BE2C (cell line): ENCODE measurements at places on chromosomes 2 and 18.

GRCh38 chr18:68172842-68173549 lies 541.9 kb downstream of the TMX3 start:
- no peak for DNase-seq

DNA sequence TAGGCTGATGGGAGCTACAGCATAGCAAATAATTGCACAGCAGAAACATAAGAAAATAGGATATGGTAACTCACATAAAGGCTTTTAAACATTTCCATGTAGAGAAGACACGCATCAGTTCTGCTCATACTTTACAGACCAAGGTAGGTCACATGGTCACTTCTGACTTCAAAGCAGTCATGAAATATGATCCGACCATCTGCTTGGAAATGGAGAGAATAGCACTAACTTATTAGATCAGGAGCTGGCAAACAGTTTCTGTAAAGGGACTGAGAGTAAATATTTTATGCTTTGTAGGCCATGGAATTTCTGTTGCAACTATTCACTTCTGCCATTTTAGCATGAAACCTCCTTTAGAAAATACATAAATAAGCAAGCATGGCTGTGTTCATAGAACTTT lies 936.6 kb upstream of the FANCL start:
- no peak for DNase-seq

DNA sequence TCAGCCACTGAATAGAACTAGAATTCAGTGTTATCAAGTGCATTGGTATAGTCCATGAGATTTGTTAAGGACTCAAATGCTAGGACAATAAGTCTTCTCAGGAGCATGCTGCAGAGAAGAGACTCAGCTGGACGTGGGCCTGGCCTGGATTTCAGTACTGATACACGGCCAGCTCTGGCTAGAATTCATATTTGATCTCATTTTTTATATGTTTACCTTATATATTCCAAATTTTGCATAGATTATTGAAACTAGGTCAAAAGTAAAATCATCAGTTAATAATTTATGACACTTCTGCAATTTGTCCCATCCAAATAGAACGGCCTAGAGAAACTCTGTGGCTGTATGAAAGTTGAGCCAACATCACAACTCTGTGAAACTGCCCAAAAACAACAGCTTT lies 262.0 kb downstream of the DLGAP1 start:
- no peak for DNase-seq

GRCh38 chr2:88892788-88893187 lies 201.3 kb downstream of the RPIA start:
- DNase-seq: no peak

- no peak for DNase-seq
Observed at GRCh38 chr2:134660626-134661402, 58.0 kb downstream of the TMEM163 start.

DNA sequence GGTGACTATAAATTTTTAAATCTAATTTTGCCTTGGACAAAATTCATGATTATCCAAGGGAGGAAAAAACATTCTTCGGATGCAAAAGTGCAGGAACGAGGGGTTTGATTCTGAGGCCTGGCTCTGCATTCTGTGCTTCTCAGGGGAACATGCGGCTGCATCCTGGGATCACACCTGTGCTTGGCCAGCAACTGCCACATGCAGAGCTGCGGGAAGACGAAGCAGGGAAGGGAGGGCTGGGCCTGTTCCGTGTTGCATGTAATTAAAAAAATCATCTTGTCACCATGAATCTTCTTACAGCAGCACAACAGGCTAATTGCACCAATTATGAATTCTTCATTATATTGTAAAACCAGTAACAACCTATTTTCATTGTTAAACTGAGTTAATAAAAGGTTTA lies 158.0 kb upstream of the ALKAL2 start:
- DNase-seq: no peak

GRCh38 chr2:58032016-58032763 lies 14.4 kb upstream of the VRK2 start:
- DNase-seq: no peak

DNA sequence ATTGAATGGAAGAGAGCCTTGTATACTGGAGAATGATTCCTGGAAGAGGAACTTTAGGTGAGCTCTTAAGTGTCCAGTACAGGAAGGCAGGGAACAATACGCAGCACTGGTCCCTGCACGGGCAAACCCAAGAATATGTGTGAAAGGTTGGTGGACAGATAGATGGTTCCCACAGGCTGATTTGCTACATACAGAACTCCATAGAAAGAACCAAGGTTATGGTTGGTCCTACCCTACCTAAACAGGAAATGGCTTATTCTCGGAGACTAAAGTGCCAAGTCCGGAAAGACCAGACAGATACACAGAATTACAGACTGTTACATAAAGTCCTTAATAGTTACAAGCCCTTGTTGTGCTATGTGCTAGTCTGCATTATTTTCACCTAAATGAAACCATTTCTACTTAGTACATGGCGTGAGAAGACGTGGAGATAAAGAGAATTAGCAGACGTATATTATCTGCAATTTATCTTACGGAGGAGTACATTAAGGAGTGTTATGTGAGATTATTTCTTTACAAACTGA lies 1.2 kb downstream of the REV1 start:
- no peak for DNase-seq

GRCh38 chr18:58335821-58336220 lies 291.8 kb downstream of the NEDD4L start:
- DNase-seq: no peak

DNA sequence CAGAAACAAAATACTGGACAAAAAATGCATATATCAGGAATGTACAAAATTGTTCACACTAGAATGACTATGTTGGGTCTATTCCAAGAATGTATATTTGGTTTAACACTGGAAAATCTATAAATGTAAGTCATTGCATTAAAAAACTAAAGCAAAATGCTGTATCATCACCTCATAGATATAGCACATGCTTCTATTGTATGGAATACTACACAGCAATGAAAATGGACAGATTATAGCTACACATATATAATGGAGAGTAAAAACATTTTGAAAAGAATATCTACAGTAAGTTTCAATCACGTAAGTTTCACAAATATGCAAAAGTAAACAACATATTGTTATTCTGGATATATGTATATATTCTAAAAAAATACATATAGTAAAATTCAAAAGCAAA lies 91.8 kb downstream of the ACVR1C start:
- no peak for DNase-seq

DNA sequence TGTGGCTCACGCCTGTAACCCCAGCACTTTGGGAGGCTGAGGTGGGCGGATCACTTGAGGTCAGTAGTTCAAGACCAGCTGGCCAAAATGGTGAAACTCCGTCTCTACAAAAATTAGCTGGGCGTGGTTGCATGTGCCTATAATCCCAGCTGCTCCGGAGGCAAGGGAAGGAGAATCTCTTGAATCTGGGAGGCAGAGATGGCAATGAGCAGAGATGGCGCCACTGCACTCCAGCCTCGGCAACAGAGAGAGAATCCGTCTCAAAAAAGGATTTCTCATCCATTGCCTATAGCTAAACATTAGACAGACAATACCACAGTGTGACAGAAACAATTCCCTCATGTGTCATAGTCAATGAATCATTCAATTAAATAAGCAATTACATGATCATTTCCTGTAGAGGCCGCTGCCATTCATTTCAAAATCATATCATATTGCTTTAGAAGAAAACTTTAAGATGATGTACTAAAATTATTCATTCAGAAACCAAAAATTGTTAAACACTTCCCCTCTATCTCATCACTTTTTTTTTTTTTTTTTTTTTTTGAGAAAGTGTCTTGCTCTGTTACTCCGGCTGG lies 69.5 kb upstream of the TGIF1 start:
- no peak for DNase-seq

DNA sequence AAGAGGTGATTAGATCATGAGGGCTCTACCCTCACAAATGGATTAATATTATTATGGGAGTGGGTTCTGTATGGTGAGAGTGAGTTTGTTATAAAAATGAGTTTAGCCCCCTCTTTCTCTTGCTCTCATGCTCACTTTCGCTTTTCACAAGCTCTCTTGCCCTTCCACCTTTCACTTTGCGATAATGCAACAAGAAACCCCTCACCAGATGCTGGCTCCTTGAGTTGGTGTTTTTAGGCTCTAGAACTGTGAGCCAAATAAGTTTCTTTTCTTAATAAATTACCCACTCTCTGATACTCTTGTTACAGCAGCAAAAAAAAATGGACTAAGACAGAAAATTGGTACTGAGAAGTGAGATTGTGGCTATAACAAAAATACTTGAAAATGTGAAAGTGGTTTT lies 106.5 kb downstream of the EHBP1 start:
- no peak for DNase-seq

- DNase-seq: no peak
Observed at GRCh38 chr2:181404472-181404871, 52.7 kb upstream of the ITGA4 start.

GRCh38 chr2:55865096-55865835 lies 58.3 kb downstream of the EFEMP1 start:
- no peak for DNase-seq

GRCh38 chr18:38572554-38573111 lies 1007.0 kb upstream of the CELF4 start:
- DNase-seq: no peak

DNA sequence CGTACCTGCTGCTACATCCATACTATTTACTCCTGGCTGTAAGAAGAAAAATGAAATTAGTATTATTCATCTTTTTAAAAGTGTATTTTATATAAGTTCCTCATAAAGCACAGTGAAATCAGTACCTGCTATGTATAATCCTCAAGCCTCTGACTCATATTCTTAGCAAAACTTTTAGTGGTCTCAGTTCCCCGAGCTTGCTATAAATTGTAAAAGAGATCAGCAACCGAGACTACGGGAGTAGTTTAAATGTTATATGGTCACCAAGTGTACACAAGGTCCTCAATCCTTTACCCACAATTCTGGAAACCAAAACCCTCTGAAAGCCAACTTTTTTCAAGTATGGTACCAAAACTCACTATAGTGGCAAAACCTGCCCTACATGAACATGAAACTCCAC lies 24.2 kb downstream of the PRPF40A start:
- DNase-seq: no peak

GRCh38 chr18:23250893-23251656 lies 115.8 kb downstream of the CABLES1 start:
- DNase-seq: no peak

DNA sequence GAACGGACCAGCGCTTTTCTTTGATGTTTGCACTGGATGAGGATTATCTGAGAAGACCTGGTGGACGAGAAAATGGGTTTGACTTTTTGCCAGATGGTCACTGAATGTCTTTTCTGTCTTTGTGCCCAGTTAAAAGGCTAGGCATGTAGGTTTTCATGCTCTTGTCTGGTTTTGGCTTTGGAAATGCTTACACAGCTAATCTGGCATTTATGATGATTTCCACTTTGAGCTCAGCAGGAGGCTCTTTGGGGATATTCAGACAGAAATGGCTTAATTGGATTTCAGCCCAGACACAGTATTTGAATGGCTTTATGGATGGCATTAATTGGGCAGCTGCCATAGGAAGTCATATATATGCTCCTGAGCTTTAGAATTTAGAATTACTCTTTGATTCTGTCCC lies 59.6 kb downstream of the NCK2 start:
- DNase-seq: no peak

DNA sequence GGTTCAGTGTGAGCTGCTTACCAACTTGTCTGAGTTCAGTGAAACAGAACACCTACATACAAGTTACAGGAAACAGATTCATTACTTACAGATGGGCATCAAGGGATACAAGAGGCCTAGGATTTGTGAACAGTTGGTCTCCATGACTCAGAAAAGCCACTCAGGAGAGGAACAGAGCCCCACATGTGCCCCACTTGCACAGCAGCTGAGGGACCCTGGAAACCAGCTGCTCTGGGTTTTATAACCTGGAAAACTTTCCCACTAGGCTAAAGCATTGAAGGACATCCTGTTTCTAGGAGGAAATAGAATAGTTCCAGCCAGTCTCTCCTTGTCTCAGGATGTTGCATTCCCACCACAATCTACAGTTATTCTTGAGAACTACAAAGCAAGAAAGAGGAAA lies 530.0 kb downstream of the ZNF804A start:
- DNase-seq: no peak

DNA sequence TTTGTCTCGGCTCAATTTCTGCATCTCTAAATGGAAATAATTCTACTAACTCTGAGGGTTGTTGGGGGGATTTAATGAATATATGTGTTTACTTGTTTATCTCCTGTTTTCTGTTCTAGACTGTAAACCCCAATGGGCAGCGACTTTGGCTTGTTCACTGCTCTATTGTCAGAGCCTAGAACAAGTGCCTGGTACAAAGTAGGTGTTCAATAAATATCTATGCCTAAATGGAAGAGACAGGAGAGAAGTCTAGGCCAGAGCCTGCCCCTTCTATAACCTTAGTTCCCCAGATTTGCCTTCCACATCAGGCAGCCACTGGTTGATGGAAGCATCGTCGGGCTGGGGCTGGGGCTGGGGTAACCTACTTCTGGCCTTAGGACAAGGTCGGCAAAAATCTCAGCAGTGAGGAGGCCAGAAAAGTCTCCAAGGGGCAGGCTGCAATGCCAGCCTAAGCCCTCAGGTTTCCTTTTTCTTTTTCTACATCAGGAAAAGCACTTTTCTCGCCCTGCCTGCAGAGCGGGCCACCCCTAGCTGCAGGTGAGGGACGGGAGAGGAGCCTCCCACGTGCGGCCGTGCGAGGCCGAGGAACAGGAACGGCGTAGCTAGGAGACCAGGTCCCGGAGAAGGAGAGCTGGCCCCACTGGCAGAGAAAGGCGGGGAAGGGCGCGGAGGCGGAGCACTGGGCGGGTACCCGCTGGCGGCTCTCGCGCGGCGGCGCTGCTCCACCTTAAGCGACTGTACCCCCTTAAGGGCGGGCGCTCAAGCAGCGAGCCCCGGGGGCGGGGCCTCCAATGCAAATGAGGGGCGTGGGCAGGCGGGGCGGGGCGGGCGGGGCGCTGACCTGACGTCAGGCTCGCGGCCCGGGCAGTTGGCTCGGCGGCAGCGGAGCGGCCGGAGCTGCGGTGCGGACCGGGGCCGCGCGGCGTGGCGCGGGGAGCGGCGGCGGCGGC lies at the start of gene CNNM4:
Gene CNNM4, plus strand, starts transcription at position 867 of the 950 bp plus-strand sequence. CDS start 98 bp downstream, outside the sequence.
- DNase-seq: peak; percentile 92

DNA sequence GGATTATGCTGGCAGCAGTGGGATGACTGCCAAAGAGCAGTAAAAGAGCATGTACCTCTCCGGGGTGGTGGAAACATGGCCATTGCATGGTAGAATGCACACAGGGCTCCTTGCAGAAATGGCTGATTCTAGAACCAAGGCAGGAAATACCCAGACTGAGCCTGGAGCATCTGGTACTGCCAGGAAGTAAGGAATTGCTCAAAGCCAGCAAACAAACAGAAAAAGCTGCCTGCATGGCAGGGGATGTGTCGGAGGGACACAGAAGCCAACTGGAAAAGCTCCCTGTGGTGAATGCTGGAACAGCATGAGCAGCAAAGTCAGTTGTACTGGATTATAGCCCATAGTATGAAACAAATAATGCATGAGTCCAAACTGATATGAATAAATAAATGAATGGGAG lies 78.0 kb upstream of the NFATC1 start:
- no peak for DNase-seq

GRCh38 chr2:1809726-1810125 lies 65.4 kb upstream of the PXDN start:
- DNase-seq: no peak

DNA sequence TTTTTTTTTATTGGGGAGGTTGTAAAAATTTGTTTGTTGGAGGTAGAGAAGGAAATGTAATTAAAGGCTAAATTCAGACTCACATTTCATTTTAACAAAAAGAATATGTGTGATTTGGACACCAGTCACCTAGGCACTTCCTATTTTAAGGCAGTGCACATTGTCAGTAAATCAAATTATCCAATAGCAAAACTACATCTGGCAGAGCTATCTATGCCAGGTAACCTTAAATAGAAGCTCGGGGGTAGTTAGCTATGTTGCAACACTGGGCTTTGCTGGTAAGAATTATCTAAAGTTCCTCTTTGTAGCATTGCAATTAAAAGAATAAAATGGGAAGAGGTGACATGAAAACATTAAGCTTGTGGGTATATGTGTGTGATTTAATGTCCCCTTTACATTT lies 1064.4 kb upstream of the ZEB2 start:
- no peak for DNase-seq
